Stimulated activated CD4-positive, alpha-beta T cell treated with anti-CD3 and anti-CD28 coated beads, Interleukin-12 subunit alpha, Interleukin-12 subunit beta, amount 100 ng/mL, for 4 hours (primary cell): ENCODE measurements at places on chromosomes 6 and 20.

DNA sequence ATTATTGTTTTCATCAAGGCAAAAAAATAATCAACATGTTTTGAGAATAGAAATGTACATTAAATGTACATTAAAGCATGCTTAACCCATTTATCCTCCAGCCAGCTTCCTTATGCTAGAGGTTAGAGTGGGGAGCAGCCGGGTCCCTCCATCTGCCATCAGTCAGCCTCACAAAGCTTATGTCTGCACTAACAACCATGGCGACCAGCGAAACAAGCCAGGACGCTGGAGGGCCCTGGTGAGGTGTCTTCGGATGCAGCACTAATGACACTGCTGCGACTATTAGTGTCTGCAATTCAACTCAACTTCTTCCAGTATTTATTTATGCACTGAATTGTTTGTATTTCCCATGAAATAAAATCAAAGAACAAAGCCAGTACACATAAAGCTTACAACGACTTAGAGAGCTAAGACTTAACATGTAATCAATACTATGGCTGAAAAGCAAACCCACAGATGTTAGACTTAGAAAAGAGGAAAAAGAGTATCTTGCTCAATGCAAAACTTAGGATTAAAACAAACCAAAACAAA lies 6.8 kb downstream of the CLDN20 start:
- no peak for DNase-seq

- DNase-seq, result no peak
These were observed 443.7 kb downstream of the GJA1 start for GRCh38 chr6:121879149-121879548.

DNA sequence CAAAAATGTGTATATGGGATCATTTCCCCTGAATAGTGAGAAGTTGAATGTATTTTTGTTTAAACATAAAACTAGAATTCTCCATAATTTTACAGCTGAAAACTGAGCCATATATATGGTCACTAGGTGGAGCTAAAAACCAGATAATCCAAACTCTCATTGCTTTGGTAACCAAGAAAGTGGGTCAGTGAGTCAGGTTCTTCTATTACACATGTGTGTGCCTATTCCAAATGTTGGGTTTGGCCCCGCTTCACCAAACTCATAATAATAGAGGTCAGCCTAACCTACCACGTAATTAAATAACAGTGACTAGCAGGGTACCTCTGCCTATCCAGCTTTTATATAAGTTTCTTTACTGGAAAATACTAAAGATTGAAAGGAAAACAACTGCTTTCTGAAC lies 19.3 kb upstream of the RNGTT start:
- no peak for DNase-seq

DNA sequence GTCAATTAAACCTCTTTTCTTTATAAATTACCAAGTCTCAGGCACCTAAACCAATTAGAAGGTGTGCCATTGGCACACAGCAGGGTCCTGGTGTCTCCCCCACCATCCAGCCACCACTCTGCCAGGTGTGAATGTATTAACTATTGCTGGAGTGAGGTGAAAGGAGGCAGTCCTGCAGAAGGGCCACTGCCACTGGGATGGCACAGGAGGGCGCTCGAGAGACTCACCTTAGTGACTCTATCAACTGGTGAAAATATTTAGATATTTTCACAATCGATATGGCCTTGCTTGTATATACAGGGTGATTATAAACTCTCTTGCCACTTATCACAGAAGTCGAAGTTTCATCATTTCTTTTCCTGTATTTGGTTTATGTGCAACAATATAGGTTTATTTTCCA lies 145.6 kb upstream of the ESR1 start:
- DNase-seq, result no peak

DNA sequence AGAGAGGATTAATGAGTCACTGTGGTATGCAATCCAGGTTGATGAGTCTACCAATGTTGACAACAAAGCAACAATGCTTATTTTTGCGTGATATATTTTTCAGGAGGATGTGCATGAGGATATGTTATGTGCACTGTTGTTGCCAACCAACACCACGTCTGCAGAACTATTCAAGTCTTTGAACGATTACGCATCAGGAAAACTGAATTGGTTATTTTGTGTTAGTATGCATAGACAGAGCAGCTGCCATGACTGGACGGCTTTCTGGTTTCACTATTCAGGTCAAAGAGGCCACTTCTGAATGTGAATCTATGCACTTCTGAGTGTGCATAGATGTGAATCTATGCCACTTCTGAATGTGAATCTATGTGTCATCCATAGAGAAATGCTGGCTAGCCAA lies 134.0 kb upstream of the GRIK2 start:
- DNase-seq, result no peak

DNA sequence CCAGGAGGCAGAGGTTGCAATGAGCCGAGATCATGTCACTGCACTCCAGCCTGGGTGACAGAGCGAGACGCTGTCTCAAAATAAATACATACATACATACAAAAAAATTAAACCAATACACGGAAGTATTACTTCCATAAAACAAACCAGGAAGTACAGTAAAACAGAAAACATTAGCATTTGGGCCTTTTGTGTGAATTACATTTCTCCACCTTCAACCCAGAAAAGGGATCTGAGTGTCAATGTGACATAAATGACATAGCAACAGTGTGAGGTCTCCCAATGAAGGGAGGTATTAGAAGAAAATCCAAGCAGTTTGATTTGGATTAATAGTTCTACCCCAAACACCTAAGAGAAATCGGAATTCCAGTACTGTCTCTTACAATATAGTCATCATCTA lies 10.1 kb downstream of the CSNK2A1 start:
- no peak for DNase-seq
